ENCODE measurements at places on chromosomes 3 and 15. TPM values are rescaled to one million over a fixed set of nuclear protein-coding genes. Genes with fewer than 3 reads are reported as not detected.

- no peaks in the 10 kb centered on the region for H3K4me1 ChIP-seq
- no peak overlapping the region for H3K27ac ChIP-seq
- no peaks in the 10 kb centered on the region for H3K36me3 ChIP-seq
- DNase-seq, result no peak
- no peak overlapping the region for H3K4me3 ChIP-seq
- no peaks in the 10 kb centered on the region for H3K27me3 ChIP-seq
Observed at GRCh38 chr3:135454890-135455289, 510.6 kb upstream of the PPP2R3A start.

GP9 gene
- not detected for total RNA-seq

BMF gene
- total RNA-seq, result 38.8 TPM

TSPAN3 gene
- 637 TPM for total RNA-seq

DNA sequence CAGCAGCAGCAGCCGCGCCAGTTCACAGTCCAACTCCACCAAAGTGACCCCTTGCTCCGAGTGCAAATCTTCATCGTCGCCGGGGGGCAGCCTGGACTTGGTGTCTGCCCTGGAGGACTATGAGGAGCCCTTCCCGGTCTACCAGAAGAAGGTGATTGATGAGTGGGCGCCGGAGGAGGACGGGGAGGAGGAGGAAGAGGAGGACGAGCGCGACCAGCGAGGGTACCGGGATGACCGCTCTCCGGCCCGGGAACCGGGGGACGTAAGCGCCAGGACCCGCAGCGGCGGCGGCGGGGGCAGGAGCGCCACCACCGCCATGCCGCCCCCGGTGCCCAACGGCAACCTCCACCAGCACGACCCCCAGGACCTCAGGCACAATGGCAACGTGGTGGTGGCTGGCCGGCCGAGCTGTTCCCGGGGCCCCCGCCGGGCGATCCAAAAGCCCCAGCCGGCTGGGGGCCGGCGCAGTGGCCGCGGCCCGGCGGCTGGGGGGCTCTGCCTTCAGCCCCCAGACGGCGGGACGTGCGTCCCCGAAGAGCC, 224.1 kb upstream of the IL12A start:
- peaks cover 7% of the 10 kb centered on the region for H3K4me1 ChIP-seq
- peak overlapping the region; percentile 92 for H3K27ac ChIP-seq
- no peaks in the 10 kb centered on the region for H3K36me3 ChIP-seq
- no peaks in the 10 kb centered on the region for H3K27me3 ChIP-seq

PHLDB2 gene
- 12.9 TPM for total RNA-seq

ITIH1 gene
- total RNA-seq, result not detected

GRCh38 chr3:71050166-71050537, 533.4 kb downstream of the FOXP1 start:
- H3K27ac ChIP-seq, result peak overlapping the region; percentile 65
- DNase-seq, result no peak
- peaks cover 5% of the 10 kb centered on the region for H3K4me1 ChIP-seq
- H3K27me3 ChIP-seq, result no peaks in the 10 kb centered on the region

PROS1 gene
- 29.3 TPM for total RNA-seq

- peaks cover under 1% of the 10 kb centered on the region for H3K4me1 ChIP-seq
- H3K36me3 ChIP-seq, result no peaks in the 10 kb centered on the region
- no peak for DNase-seq
- H3K27me3 ChIP-seq, result no peaks in the 10 kb centered on the region
- no peak overlapping the region for H3K4me3 ChIP-seq
- H3K27ac ChIP-seq, result no peak overlapping the region
Observed at GRCh38 chr3:101803939-101804338, 24.9 kb downstream of the NXPE3 start.

- H3K4me1 ChIP-seq, result peaks cover 11% of the 10 kb centered on the region
- no peaks in the 10 kb centered on the region for H3K27me3 ChIP-seq
- H3K36me3 ChIP-seq, result peaks cover 4% of the 10 kb centered on the region
- H3K4me3 ChIP-seq, result peak overlapping the region; percentile 34
- peak; percentile 60 for DNase-seq
Observed at GRCh38 chr15:97961067-97961954, 808 bp downstream of the ARRDC4 start.

DCUN1D1 gene
- 35.9 TPM for total RNA-seq

Data from thyroid gland (tissue), 4 donors.